ENCODE measurements at places on chromosomes 11 and 22.

DNA sequence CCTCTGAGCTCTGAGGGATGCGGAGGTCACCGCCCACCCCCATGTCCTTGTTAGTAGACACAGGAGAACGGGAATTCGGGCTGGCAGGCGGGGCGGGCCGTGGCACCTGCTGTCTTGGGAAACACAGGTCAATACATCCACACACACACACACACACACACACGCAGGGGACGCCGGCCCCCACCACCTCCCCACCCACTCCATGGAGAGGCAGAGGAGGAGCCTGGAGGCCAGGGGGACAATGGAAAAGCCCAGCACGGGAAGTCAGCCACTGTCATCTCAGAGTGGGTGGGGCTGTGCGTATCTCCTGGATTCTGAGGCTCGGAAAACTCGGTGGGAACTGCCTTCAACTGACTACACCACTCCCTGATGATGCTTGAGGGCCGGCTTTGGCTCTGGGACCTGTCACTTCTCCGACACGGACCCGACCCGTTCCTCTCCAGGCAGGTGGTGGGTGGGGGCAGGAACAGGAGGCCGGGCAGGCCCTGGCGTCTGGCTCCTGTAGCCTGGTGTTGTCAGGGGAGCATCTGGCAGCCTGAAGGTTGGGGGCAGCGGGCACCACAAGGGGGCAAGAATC lies 18.5 kb upstream of the TMEM184B start:
- DNase-seq, result no peak

DNA sequence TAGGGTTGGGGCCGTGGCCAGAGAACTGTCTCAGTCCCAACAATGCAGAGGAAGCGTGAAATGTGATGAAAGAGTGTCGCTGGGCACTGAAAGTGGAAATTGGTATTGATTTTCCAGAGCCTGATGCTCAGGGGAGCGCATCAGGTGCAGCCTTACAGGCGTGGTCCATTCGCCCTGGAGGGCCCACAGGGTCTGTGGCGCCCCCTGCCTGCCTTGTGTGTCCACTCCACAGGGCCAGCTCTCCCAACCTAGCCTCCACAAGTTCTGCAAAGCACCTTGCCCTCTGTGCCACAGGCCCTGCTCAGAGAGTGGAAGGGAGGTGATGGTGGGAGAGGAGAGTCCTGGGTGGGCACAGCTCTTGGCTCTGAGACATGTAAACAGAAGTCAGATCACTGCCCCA lies 54.9 kb upstream of the LMO1 start:
- DNase-seq, result no peak

DNA sequence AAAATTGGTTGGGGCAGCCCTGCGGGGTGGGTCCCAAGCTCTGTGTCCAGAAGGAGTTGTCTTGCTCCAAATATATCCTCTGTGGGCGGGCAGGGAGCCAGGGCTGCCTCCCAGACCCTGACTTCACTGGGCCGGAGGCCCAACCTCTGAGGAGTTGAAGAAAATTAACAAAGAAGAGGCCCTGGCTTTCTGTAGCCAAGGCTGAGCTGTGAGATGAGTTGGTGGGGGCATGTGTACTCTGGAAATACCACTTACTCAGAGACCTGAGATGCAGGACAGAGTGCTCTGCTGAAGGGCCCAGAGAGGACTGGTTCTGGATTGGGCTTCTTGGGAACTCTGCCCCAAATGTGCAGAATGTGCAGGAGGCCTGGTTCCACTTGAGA lies 96.3 kb downstream of the SWAP70 start:
- no peak for DNase-seq

DNA sequence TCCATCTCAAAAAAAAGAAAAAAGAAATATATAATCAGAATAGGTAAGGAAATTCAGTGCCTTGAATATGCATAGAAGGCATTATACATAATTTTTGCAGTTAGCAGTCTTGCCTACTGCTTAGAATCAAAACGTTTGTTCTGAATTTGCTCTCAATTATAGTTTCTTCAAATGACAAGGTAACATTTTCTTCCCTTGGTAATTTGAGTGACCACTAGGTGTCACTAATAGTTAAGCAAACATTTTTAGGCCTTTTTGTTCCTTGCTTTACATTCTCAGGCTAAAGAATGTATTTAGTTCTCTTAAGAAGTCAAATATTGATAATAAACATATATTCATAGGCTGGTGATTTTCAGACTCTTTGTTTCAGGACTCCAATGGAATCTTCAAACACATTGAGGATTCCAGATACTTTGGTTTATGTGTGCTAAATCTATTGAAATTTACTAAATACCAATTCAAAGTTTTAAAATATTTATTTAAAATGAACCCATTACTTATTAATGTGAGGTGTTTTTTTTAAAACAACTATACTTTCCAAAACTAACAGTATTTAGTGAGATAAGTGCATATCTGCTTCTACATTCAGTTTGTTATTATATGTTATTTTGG lies 55.0 kb upstream of the DEPDC7 start:
- peak; percentile 12 for DNase-seq

- DNase-seq, result no peak
These were observed 8.1 kb upstream of the PANX2 start for GRCh38 chr22:50162391-50162956.

GRCh38 chr11:70398834-70399680 lies 728 bp downstream of the CTTN start:
- DNase-seq, result no peak

DNA sequence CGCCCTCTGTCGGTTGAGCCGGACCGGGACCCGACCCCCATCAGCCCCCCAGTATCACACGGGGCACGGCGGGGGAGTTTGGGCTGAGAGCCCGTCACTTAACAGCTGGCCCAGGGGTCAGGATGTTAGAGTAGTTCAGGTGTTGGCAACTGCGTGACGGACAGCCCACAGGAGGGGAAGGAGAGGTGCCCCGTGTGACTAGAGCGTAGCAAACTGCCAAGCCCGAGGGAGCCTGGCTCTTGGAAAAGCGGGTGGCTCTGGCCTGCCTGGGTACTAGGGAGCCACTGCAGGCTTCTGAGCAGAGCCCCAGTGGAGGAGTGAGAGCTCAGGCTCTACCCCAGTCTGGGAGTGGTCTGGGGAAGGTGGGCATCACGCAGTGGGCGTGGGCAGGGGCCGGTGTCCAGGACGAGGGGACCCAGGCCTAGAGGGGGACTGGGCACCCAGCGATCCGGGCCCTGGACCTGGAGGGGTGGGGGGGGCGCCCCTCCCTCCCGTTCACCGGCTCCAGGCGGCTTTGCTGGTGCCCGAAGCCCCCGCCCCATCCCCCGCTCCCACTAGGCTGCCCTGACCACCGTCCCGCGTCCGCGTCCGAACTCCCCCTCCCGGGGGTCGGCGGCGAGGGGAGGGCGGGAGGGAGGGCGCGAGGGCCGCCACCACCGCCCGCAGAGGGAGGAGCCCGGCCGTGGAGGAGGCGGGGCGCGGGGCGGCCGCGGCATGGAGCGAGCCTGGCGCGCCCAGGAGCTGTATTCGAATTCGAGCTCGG lies 24.4 kb downstream of the SHANK3 start:
- no peak for DNase-seq

DNA sequence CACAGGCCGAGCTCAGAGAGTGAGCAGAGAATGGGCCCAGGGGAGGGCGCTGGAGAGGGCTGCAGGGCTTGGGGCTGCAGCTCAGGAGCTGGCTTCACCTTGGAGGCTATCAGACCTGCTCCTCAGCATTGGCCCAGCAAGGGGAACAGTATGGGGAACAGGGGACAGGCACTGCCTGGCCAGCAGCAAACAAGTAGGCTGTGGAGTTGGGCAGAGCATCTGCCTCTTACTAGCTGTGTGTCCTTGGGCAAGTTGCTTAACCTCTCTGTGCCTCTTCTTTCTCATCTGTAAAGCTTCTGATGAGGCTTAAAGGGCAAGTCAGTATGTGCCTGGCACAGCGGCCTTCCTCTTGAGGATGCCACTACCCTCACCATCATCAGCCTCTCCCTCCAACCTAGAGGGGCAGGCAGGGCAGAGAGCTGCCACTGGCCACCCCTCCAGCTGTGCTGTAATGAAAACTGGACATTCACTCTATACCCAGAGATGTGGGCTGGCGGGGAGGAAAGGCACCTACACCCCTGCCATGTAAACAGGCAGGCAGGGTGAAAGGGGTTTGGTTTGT lies 7.5 kb upstream of the CDKN1C start:
- peak; percentile 54 for DNase-seq

GRCh38 chr11:119747868-119748660 lies 19.1 kb upstream of the NECTIN1 start:
- DNase-seq, result no peak

DNA sequence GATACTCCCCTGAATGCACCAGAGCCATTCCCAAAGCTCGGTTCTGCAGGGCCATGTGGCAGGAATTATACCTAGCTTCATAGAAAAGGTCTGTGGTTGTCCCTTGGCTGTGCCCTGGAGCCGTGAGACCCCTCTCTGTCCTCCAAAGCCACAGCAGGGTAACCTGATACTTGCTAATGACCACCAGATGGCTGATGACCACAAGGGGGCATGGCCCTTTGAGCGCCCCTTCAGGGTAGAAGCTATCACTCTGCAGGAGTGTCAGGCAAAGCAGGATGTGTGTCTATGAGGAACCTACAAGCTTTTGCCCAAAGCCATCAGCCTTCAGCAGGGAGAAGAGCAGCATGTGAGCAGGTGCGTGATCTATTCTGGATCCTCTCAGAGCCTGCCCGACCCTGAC lies 95.3 kb downstream of the NTM start:
- no peak for DNase-seq

GRCh38 chr11:12841946-12842630 lies 167.0 kb upstream of the RASSF10 start:
- DNase-seq, result no peak

DNA sequence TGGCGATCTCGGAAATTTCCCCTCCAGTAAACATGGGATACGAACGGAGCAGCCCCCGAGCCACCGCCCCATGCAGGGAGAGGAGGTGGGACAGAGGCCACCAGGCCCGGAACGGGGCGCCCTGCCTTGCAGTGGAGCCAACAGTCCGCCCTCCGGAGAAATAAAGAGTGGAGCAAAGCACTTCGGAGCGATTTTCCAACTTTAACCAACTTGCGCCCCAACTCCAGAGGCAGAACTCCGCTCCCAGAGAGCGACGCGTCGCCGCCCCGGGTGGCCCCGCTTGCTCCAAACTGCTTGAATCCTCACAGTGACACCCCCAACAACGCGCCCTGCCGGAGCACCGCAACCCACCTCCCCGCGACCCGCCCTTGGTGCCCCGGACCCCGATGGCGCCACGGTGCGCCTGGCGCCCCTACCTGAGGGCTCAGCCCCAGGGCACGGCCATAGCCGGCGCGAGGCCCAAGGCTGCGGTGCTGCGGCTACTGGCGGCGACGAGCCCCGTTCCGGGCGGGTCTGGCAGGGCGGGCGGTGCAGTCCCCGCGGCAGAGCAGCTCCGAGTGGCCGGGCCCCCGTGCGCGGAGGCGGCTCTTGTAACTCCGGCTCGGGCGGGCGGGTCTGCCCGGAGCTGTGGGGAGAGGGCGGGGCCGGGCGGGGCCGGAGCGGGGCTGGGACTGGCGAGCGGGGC lies at the start of gene AHNAK:
TSS of gene AHNAK (minus strand) at position 563 of the 685 bp plus-strand sequence. CDS start 10,708 bp downstream, outside the sequence.
- peak; percentile 73 for DNase-seq

DNA sequence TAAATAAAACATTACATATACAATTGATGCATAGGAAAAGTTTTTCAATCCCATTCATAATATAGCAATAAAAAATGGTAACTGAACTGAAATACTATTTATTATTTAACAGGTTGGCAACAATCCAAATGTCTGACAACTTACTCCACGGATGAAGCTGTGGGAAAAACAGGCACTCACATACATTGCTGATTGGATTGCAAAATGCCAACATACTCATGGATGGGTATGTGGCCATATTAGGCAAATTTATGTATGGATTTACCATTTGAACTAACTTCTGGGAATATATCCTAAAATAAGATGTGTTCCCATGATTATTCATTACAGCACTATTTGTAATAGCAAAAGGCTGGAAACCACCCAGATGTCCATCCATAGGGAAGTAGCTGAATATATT lies 3.2 kb upstream of the BIRC2 start:
- DNase-seq, result no peak

- no peak for DNase-seq
These were observed 87.1 kb downstream of the CTTN start for GRCh38 chr11:70485326-70486025.

DNA sequence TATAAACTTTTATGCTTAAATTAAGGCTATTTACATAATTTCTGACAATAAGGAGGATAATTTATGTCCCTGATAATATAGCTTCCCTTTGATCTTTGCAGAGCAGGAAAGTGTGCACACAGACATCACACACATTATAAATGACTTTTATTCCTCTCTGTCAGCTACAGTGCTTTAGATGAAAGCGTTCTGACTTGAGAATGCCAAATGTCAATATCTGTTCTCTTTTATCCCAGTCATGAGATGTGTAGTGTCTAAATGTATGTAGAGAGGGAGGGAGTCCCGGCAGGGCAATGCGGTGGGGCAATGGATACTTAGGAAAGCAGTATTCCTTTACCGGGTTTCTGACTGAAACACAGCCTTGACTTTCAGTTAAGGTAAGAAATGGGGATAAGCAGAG lies 225.4 kb upstream of the CHORDC1 start:
- DNase-seq, result no peak

DNA sequence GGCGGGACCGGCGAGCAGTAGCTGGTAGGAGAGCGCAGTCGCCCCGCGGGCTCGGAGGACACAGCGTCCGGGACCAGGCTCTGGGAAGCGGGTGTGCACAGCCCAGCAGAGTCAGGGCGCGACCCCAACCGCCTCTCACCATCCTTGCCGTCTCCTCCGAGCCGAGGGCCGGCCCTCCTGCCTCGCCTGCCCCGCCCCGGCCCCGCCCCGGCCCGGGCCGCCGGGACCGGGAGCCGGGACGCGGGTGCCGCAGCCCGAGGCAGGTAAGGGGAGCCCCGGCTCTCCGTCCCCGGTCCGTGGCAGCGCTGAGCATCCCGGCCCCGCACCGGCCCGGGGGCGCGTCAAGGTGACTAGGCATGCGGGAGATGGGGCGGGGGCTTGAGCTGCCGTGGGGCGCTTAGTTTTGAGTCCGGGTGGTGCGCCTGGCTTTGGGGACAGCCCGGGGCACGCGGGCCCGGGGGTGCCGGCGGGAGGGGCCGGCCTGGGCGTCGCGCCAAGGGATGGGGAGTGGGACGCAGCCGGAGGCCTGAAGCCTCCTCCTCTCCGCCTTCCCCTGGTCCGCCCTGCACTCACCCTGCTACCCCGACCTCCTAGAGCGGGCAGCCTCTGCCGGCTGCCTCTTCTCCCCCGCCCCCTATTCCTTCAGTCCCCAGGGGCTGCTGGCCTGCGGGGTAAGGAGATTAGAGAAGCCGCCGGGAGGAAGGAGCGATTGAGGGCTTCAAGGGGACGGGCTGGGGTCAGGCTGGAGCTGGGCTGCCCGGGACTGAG lies at the start of gene ABCG4:
TSS of gene ABCG4 (plus strand) at position 35 of the 768 bp plus-strand sequence. CDS start 914 bp downstream, outside the sequence.
- DNase-seq, result no peak

DNA sequence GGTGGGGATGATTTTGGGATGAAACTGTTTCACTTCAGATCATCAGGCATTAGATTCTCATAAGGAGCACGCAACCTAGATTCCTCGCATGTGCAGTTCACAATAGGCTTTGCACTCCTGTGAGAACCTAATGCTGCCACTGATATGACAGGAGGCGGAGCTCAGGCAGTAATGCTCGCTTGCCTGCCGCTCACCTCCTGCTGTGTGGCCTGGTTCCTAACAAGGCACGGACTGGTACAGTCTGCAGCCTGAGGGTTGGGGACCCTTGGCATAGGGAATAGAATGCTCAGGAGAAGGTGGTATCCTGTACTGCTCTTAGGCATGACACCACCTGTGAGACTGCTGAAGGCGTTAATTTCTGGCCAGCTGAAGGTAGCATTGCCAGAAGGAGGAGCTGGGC lies 47.0 kb downstream of the STIM1 start:
- DNase-seq, result no peak

- no peak for DNase-seq
These were observed 43.0 kb upstream of the CFAP300 start for GRCh38 chr11:102004220-102004619.

GRCh38 chr11:80349997-80350396 lies 909.2 kb upstream of the TENM4 start:
- no peak for DNase-seq

- DNase-seq, result no peak
These were observed 91.1 kb downstream of the ETS1 start for GRCh38 chr11:128496249-128496648.

Data from HL-60 (cell line).